Astrocyte of the cerebellum (primary cell): ENCODE measurements at places on chromosomes 5 and 9.
A peak's percentile ranks its signal among the peaks of the same experiment; 100 is the strongest.

DNA sequence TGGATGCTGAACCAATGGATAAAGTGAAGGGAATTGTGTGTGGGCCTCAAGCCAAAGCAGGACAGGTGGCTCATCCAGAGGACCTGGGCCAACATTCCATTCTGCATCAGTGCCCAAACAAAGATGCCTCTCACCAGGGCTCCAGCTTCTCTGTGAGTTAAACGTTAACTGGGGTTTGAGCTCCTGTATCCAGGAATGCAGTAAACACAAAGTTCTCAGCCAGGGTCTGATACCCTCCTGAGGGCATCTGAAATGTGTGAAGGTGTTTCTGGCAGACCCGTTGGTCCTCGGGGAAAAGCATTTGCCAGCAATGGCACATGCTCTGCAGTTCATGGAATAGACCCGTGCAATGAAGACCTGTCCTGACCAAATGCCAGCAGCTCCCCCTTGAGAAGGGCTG is 33.9 kb upstream of the AOPEP start:
- DNase-seq, result no peak

GRCh38 chr9:16277471-16277960 is 593.0 kb downstream of the BNC2 start:
- no peak for DNase-seq

- no peak for DNase-seq
Observed at GRCh38 chr9:120916991-120917880, 9.4 kb downstream of the TRAF1 start.

DNA sequence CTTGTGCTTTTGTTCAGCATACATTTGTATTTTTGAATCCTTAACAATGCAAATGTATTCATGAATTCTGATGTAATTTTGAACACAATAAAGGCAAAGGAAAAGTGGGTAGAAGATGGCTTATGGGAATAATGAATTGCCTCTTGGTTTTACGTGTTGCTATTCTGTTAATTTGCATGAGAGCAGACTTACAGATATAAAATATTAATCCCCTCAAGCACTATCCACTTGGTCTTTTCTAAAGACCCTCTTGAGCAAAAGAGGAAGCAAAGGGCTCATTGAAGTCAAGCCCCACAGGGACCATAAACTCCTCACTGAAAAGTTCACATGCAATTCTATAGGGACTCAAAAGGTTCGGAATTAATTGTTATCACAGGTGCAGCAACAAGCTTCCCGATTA is 51.9 kb downstream of the OSTF1 start:
- no peak for DNase-seq

GRCh38 chr5:126972062-126972895 is 58.1 kb downstream of the MARCHF3 start:
- DNase-seq, result no peak

- no peak for DNase-seq
Observed at GRCh38 chr5:137699336-137700281, 36.3 kb downstream of the KLHL3 start.

- no peak for DNase-seq
Observed at GRCh38 chr9:130980526-130980925, 28.4 kb upstream of the LAMC3 start.

- no peak for DNase-seq
Observed at GRCh38 chr5:65873181-65873750, 53.1 kb upstream of the ERBIN start.

DNA sequence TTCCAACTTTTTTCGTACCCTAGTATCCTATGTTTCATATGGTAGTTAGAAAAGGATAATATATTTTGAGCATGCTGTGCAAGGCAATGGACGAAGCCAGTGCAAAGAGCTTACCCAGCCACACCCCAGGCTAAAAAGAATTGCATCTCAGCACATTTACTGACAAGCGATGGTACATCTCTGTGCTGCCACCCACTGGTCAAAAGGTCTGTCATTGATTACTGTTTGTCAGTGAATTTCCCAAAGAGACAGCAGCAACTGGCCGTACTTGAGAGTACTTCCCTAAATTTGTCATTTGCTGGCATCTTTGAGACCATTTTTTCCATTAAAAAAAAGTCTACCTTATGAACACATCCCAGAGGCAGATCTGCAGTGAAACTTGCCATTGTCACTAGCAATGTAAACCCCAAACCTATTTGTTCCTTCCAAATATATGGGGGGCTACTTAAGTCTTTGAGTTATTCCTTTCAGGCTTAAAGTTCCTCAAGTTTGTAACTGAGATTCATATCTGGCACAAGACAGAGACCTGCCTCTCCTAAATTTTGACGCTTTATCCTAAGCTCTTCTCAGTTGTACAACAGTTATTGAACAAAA is 184.3 kb downstream of the CTNND2 start:
- DNase-seq, result peak; percentile 18

GRCh38 chr9:79567671-79568098 is 4.1 kb upstream of the TLE4 start:
- DNase-seq, result no peak

DNA sequence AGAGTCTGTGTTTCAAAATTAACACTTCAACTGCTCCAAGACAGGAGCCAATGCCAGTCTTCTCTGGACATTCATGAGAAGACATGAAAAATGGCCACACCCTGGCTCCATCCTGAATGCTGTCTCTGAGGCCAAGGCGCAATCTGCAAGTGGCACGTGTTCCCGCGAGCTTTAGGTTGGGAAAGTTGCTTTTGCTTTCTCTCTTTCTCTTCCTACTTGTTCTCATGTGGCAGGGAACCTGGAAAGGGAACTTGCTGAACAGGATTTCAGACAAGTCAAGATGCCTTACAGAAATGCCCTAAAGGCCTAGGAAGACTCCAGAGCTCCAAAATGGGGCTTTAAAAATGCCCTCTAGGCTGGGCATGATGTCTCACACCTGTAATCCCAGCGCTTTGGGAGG is 91.9 kb upstream of the OTULINL start:
- no peak for DNase-seq

GRCh38 chr9:1659363-1659690 is 355.8 kb upstream of the SMARCA2 start:
- DNase-seq, result no peak

GRCh38 chr9:4016789-4017188 is 283.1 kb downstream of the GLIS3 start:
- no peak for DNase-seq

DNA sequence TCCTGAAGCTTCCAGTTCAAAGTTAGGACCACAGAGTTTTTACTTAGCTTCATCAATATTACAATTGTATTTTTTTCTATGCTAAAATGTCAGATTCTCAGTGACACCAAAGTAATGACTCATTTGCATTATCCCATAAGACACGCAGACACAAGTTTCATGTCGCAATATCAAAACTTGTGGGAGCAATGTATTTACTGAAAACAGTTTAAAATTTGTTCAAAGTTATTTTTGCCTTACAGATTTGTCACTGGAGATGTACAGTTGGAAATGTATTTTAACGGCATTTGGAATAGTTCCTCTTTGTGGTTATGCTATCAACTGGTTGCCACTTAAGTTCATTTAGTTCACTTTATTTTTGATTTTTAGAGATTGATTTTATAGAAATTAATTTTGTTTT is 36.2 kb upstream of the DAP start:
- no peak for DNase-seq

- DNase-seq, result no peak
Observed at GRCh38 chr5:21680641-21681040, 1172.5 kb downstream of the CDH12 start.

DNA sequence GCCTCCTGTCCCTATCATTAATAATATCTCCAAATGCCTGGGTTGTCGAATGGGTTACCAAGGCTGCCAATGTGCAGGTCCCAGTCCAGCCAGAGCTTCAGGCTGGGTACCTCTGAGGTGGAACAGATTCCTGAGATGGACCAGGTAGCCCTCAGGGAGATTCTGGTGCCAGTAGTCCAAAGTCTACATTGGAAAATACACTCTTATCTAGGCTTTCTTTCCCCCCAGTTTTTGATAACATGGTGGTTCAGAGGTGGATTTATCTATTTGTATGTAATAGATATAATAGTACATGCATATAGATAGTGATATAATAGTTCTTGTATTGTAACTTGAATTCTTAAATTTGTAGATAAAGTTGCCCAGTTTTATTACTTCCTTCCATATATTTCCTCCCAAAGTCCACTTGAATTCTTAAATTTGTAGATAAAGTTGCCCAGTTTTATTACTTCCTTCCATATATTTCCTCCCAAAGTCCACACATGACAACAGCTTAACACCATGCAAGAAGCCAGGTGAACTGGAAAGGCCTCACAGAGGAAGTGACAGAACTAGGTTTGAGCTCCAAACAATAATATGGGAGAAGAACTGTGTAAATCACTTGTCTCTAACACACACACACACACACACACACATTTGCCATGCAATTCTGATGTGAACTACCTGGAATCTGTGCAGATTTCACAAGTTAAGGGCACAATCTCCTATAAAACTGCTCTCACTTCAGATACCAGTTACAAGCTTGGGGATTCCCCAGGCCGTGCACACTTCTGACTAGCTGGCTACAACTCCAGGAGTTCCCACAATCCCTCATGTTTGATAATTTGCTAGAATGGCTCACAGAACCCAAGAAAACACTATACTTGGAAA is 30.7 kb upstream of the ERAP1 start:
- no peak for DNase-seq

DNA sequence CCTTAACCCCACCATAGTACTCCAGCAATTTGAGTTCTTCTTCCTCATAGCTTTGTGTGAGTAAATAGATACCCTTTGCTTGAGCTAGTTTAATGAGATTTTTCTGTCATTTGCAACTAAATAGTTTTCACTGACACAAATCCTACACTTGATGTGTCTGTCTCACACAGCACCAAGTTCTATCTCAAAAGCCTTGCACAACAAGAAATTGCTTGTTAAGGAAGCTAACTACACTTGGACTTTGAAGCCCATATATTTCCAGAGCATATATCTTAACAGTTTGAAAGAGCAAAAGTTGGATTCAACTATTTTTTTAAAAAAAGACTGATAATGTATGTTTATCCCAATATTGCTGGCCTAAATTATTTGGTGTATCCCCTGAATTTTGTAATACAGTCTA is 459.2 kb downstream of the ACTL7B start:
- DNase-seq, result no peak

DNA sequence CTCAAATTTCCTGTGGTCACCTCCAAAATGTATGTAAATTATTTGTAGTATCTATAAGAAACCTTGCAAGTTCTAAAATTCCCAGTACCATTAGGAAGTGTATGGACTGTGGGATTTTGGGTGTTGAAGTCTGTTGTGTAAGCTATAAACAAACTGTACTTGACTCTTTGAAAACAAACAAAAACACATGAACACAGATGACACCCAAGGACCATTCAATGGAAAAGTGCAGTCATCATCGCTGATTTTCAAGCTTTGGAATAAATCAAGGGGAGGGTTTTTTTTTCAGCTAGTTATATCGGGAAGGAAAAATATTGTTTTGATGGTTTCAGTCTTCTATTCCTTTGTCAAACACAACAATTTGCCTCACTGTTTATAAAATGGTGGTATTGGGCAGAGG is 49.6 kb downstream of the ELL2 start:
- DNase-seq, result no peak

GRCh38 chr9:134750450-134751155 is 109.0 kb downstream of the COL5A1 start:
- no peak for DNase-seq

GRCh38 chr5:121974261-121974660 is 12.5 kb downstream of the SRFBP1 start:
- DNase-seq, result no peak

DNA sequence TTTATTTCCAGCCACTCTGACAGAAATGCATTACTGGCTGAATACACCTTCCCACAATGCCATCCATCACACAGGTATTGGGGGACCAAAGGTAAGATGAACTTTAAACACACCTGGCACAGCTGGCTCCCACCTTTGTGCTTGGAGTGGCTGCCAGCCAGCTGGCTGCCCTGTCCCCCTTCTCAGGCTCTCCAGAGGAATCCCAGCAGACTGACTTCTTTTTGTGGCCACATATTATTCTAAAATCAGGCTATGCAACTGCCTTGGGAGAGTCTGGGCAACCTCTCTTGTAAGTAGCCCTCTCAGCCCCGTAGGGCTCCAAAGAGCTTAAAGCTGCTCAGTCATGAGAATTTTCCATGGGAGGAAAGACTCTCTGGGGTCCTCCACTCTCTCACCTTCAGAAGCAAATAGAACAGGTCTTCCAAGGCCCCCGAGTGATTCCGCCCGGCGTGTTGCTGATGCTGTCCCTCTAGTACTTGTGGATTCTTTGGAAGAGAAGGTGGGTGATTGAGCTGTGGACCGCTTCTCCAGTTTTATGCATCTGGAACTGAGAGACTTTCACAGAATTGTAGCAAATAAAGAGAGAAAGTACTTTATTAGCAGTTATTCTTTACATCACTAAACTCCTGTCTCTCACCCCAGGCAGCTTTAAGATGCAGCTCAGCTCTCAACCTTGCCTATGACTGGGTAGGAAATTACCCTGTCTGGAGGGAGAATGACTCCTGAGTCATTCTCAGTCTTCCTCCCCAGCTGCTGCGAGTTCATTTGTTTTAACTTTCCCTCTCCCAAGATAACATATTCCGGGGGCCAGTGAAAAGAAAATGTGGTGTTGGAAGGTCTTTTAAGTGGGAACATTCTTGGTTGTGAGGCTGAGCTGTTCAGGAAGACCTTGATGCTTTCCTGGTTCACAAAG is 159.4 kb upstream of the PITX1 start:
- no peak for DNase-seq

- DNase-seq, result peak; percentile 44
Observed at GRCh38 chr9:136109351-136110081, 9.2 kb downstream of the TMEM250 start.

- DNase-seq, result no peak
Observed at GRCh38 chr5:171314728-171315385, 5.8 kb downstream of the TLX3 start.
